Stimulated activated CD8-positive, alpha-beta memory T cell treated with anti-CD3 and anti-CD28 coated beads, Interleukin-15, amount 100 ng/mL, for 24 hours (primary cell): ENCODE measurements at places on chromosomes 2 and 18.
A peak's percentile ranks its signal among the peaks of the same experiment; 100 is the strongest.

GRCh38 chr2:166802475-166802874 is 85.8 kb upstream of the XIRP2 start:
- DNase-seq = no peak

GRCh38 chr18:58967751-58968254 is 103.1 kb downstream of the ZNF532 start:
- DNase-seq = no peak

DNA sequence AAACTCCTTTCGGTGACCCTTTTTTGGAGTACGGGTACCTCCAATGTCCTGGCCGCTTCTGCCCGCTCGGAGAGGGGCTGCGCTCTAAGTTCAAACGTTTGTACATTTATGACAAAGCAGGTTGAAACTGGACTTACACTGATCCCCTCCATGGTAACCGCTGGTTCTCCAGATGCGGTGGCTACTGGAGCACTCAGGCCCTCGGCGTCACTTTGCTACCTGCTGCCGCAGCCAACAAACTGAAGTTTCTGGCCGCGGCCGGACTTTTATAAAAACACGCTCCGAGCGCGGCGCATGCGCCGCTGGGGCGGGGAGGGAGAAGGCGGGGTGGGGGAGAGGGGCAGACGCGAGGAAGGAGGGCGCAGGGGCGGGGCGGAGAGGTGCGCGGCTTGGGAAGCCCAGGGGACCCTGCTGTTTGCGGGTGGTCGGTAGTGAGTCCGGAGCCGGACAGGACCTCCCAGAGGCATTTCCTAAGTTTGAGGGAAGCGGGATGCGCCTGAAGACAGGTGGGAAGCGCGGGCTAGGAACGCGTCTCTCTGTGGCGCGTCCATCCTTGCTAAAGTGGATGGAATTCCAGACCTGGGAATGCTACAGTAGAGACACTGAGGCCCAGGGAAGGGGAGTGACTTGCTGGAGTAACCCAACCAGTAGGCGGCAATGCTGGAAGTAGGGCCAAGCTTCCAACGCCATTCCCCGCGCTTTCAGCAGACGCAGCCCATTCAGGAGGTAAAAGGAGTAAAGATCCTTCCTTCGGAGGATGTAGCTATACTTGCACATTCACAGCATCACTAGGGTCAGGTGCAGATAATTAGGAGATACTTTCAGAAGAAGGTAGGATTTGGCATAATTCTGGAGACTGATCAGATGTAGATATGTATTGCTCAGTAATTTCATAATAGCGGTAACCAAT is at the start of gene CXCR4:
Gene CXCR4, minus strand, starts transcription at position 241 of the 910 bp plus-strand sequence. Its CDS starts 89 bp downstream, at position 152.
- DNase-seq = peak; percentile 63

DNA sequence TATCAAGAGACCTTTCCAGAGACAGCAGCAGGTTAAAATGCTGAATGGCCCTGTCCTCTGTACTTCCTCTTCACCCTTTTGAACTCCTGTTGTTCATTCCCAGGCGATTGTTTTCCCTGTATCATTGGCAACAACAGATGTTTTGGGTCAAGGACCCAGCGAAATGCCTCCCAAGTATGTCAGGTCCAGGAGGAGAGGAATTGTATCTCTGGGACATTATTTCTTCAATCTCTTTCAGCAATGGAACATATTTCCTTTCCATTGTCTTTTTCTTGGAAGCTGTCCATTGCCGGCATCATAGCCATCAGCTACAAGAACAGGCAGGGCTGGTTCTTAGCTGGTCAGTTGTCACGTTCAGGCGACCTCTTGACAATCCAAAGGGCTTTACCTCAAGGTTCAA is 76.2 kb downstream of the NRP2 start:
- no peak for DNase-seq

DNA sequence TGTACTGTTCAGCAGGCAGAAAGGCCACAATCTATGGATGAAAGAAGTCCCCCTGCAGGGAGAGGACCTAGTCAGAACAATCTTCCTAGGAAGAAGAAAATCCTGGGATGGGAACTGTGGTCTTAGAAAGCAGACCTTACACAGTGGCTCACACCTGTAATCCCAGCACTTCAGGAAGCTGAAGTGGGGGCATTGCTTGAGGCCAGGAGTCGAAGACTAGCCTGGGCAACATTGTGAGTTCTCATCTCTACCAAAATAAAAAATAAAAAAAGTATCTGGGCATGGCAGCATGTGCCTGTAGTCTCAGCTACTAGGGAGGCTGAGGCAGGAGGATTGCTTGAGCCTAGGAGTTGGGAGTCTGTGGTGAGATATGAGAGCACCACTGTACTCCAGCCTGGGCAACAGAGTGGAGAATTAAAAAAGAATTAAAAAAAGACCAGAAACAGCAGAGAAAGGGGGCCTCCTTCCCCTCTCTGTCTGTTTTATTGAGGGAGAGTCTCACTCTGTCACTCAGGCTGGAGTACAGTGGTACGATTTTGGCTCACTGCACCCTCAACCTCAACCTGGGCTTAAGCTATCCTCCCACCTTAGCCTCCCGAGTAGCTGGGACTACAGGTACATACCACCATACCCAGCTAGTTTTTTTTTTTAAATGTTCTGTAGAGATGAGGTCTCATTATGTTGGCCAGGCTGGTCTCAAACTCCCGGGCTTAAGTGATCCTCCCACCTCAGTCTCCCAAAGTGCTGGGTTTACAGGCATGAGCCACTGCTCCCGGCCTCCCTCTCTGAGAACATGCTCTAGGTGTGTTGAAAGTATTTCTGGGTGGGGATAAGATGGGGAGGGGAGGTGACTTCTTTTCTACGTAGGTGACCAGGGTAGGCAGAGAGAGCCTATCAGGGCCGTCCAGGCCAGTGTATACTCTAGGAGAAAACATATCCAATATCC is 7.4 kb downstream of the RHOB start:
- DNase-seq = no peak

- no peak for DNase-seq
Observed at GRCh38 chr2:37357069-37357468, 12.6 kb downstream of the QPCT start.

GRCh38 chr18:3753106-3753505 is 303.1 kb downstream of the TGIF1 start:
- no peak for DNase-seq

DNA sequence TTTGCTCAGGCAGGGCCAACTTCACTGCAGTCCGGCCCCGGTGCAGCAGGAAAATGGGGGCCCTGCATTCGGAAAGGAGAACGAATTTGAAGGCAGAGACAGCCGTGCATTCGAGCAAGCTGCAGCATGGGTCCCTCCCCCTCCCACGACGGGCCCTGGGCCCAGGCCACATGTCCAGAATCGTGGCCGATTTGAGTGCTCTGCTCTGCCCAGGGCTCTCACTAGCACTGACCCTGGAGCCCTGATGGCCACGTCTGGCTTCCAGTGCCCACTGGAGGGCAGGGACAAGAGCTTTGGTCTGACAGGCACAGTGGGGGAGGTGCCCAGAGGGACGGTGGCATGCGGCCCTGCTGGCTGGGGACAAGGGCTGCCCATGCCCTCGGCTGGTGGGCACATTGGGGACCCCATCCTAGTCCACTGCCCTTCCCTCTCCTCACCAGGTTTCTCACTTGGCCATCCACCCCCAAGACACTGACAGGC is 14.4 kb upstream of the KLHL30 start:
- DNase-seq = no peak

- DNase-seq = no peak
Observed at GRCh38 chr2:69163556-69163955, 150.6 kb downstream of the ANTXR1 start.

DNA sequence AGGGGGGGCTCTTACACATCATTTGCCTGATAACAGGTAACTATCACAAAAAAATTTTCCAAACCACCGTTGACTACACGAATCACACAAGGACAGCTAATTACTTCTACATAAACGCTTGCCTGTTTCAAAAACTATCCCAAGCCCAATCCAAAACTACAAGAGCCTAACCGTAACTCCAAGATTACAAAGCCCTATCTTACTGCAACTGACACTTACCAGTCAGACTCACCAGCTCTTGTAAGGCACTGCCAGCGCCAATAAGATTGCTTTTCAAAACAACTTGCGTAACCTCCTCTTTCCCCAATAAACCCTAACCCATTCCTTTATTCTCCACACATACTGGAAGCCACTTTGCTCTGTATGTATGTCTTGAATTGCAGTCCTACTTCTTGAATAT is 148.4 kb downstream of the NBAS start:
- no peak for DNase-seq

- DNase-seq = no peak
Observed at GRCh38 chr18:51251625-51252024, 54.1 kb upstream of the MEX3C start.

GRCh38 chr2:143928613-143929012 is 591.3 kb downstream of the ZEB2 start:
- DNase-seq = no peak

GRCh38 chr2:143132355-143132754 is 3.1 kb downstream of the ARHGAP15 start:
- no peak for DNase-seq

DNA sequence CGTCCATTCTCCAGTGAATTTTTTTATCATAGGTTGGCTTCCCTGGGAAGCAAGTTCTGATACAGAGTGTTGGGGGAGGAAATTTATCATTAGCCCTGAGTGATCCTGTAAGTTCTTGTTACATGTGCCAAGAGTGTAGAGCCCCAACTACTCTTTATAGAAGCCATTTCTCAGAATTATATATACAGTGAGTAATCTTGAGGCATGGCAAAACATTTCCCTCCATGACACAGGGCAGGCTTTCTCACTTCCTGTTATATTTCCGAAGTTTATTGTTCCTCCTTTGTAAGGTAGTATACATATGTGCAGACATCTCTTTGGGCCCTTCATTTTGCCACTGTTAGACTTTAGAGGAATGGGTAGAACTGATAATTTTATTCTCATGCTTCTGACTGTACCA is 484.7 kb upstream of the NRXN1 start:
- DNase-seq = no peak

- no peak for DNase-seq
Observed at GRCh38 chr2:157842106-157842879, 33.8 kb downstream of the ACVR1 start.

GRCh38 chr2:62814123-62814522 is 108.6 kb downstream of the EHBP1 start:
- DNase-seq = no peak

GRCh38 chr2:43174368-43174916 is 52.0 kb downstream of the ZFP36L2 start:
- DNase-seq = no peak
